Heart left ventricle (tissue), 16 donors: ENCODE measurements at places on chromosomes 1 and 21. TPM values are rescaled to one million over a fixed set of nuclear protein-coding genes. Genes with fewer than 3 reads are reported as not detected.

Gene DRAM2
- 33.9 TPM for total RNA-seq

DNA sequence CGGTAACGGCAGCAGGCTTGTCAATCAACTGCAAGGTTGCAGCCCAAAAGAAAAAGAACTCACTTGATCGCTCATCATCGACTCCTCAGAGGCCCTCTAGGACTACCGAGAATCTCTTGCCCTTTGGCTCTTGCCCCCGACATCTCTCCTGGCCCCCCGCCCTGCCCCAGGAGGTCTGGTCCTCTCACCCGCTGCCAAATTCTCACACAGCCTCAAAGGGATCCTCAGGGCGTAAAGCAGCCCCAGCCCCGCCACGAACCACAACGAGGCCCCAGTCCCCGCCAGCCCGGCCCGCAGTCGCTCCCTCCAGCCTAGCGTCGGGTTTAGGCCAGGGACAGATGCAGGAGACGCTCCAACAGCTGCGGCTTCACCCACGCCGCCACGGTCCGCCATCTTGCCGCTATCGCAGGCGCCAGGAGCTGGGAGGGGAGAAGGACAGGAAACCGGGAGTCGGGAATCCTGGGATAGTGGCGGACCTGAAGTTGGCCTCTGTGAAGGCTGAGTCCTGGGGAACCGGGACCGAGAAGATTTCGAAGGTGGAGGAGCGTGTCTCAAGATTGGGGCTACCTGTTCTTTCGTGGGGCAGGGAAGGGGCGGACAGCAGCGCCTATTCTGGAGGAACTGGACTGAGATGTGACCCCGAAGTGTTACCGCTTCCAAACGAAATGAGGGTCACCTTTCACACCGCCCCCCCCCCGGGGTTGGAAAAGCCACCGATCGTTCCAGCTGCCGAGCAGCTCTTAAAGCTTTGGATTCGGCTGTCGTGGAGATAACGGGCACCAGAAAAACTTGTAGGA lies at the start of gene ST7L:
ST7L (minus strand) TSS at position 421 of the 797 bp plus-strand sequence; CDS start at position 393, 28 bp downstream.
- DNase-seq, result peak; percentile 85

DNA sequence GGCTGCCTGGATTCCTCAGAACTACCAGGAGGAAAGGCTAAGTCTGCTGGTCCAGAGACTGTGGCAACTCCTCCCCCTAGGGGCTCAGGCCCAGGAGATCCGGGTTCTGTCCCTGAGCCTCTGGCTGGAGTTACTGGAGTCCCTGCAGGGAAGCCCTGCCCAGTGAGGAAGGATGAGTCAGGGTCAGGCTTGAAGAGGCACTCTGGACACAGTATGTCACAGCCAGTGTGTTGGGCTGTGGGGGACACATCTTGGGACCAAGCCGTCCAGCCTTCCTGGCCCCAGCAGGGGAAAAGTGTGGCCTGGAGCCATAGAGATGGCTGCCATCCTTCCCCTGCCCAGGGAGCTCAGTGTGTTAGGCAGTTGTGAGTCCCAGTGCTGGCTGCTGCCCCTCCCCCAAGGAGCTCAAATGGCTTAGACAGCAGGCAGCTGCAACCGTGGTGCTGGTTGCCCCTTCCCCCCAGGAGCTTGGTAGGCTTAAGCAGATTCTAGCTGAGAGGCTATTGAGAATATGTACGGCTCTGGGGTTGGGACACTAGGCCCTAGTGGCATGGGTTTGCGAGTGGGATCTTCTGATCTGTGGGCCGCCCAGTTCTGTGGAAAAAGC lies 28.2 kb upstream of the RABGAP1L start:
- no peak for DNase-seq

- no peak for DNase-seq
Measured at GRCh38 chr1:197399755-197400521, 131.9 kb downstream of the CRB1 start.

DNA sequence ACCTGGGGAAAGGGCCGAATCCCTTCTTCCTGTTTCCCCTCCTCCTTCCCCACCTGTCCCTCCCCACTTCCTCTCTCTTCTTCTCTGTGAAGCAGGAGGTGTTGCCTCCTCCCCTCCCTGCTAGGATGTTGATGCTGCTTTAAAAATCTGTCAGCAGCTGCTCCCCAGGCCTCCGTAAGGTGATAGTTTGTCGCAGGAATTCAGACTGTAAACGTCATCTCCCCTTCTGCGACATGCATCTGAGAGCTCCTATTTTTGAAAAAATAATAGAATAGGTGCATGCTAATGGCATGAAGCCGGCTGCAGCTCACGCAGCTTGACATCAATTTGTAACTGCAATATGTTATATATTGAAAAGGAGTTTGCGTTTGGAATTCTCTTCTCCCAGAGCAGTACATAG lies 70.1 kb downstream of the KAZN start:
- DNase-seq, result no peak

DNA sequence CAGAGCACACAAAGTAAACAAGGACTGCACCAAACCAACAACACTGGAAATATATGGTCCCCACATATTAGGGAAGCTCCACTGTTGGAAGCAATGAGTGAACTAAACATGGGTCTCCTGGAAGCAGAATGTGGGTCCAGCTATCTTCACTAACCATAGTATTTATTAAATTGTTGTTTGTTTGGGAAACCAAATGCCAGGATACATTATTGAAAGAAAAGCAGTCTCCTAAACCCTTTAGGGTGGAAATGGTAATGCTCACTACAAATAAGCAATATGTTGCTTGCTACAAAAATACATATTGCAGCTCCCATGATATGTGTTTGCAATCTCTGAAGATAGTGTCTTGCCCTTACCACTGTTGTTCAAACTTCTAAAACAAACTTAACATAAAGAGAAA lies 2.2 kb downstream of the NEGR1 start:
- DNase-seq, result no peak

- DNase-seq, result no peak
Measured at GRCh38 chr21:36697851-36698384, 997 bp upstream of the SIM2 start.
